Suprapubic skin (tissue), 4 donors: ENCODE measurements at places on chromosomes 1 and 21. TPM values are rescaled to one million over a fixed set of nuclear protein-coding genes. Genes with fewer than 3 reads are reported as not detected.

GRCh38 chr1:156126630-156127534 lies 12.4 kb downstream of the LMNA start:
- peak overlapping the region; percentile 100 for H3K27ac ChIP-seq
- H3K27me3 ChIP-seq = no peaks in the 10 kb centered on the region
- peaks cover 16% of the 10 kb centered on the region for H3K36me3 ChIP-seq

The SYDE2 gene
- total RNA-seq = 11.9 TPM

DNA sequence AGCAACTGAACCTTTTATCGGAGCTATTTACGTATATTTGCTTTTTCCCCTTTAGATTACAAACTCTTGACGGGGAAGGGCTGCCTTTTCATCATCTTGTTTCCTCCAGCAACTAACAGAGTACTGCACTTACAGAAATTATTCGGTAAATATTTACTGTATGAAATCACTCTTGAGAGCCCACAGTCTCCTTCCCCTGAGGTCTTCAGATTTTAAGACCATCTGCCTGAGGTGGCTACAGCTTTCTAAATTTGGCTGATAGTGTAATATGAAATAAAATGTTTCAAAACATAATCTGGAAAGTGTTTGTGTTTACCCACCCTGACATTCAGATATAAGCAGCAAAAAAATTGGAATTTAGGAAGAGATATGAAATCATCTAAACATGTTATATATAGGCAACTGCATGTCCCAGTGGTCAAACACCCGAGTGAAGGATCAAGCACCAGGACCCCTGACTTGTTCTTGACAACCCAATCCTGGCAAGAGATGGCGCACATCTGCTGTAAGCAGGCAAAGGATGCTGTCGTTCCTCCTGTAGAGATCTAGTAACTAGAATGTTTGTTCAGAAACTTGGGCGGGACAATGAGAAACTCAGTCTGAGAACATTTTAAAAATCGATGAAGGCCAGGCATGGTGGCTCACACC lies 60.9 kb downstream of the SIPA1L2 start:
- DNase-seq = no peak
- no peak overlapping the region for H3K27ac ChIP-seq
- H3K27me3 ChIP-seq = no peaks in the 10 kb centered on the region
- H3K4me3 ChIP-seq = no peak overlapping the region

- H3K4me3 ChIP-seq = no peak overlapping the region
- H3K36me3 ChIP-seq = no peaks in the 10 kb centered on the region
- no peaks in the 10 kb centered on the region for H3K4me1 ChIP-seq
- no peak for DNase-seq
- H3K27ac ChIP-seq = no peak overlapping the region
Measured at GRCh38 chr1:18091660-18092446, 15.7 kb upstream of the IGSF21 start.

GRCh38 chr1:223176437-223176836 lies 33.4 kb upstream of the TLR5 start:
- no peak for DNase-seq
- H3K27ac ChIP-seq = no peak overlapping the region
- no peaks in the 10 kb centered on the region for H3K27me3 ChIP-seq
- H3K4me3 ChIP-seq = no peak overlapping the region

The GJC2 gene
- total RNA-seq = 2.6 TPM

DNA sequence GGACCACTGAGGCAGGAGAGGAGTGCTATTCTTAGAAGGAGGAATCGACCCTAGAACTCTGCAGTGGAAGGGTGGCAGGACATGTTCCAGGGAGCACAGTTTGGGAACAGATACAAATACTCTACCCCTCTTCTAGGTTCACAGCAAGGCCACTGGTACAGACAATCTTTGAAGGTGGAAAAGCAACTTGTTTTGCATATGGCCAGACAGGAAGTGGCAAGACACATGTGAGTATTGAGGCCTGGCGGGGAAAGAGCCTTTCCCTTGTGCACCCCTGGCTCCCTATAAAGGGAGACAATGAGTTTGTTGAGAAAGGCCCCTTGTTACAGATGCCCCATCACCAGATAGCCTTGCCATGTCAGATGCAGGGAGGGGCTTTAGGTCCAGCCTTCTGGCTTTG lies 17.8 kb downstream of the KIF2C start:
- H3K4me1 ChIP-seq = no peaks in the 10 kb centered on the region
- H3K27me3 ChIP-seq = no peaks in the 10 kb centered on the region
- no peak overlapping the region for H3K4me3 ChIP-seq
- no peaks in the 10 kb centered on the region for H3K36me3 ChIP-seq
- H3K27ac ChIP-seq = no peak overlapping the region

GRCh38 chr1:157371221-157371620 lies 181.1 kb downstream of the FCRL5 start:
- no peaks in the 10 kb centered on the region for H3K36me3 ChIP-seq
- DNase-seq = no peak
- H3K4me1 ChIP-seq = no peaks in the 10 kb centered on the region
- H3K4me3 ChIP-seq = no peak overlapping the region

DNA sequence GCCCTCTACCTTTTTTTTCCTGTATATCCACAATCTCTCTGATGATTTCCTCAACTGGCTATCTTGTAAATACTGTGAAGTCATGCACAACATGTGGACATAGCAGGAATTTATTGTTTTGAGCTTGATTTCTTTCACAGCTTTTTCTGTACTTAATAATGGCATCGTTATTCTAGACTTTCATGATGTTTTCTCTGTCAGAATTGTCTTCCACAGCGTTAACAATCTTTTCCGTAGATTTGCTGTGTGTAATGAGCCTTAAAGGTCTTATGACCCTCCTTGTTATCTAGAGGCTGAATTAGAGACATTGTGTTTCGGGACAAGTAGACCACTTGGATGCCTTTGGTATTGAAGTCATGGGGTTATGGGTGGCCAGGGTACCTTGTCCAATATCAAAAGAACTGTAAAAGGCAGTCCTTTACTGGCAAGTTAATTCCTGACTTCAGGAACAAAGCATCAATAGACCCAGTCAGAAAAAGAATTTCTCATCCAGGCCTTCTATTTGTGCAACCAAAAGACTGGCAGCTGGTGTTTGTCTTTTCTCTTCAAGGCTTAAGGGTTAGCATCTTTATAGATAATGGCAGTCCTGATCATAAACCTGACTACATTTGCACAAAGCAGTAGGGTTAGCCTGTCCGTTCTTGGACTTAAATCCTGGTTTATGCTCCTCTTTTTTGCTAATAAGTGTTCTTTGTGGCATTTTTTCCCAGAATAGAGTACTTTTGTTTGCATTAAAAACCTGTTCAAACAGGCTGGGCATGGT lies 30.1 kb upstream of the CHAF1B start:
- H3K4me3 ChIP-seq = no peak overlapping the region
- no peak overlapping the region for H3K27ac ChIP-seq
- H3K4me1 ChIP-seq = no peaks in the 10 kb centered on the region
- no peaks in the 10 kb centered on the region for H3K27me3 ChIP-seq
- peaks cover 72% of the 10 kb centered on the region for H3K36me3 ChIP-seq
- no peak for DNase-seq

DNA sequence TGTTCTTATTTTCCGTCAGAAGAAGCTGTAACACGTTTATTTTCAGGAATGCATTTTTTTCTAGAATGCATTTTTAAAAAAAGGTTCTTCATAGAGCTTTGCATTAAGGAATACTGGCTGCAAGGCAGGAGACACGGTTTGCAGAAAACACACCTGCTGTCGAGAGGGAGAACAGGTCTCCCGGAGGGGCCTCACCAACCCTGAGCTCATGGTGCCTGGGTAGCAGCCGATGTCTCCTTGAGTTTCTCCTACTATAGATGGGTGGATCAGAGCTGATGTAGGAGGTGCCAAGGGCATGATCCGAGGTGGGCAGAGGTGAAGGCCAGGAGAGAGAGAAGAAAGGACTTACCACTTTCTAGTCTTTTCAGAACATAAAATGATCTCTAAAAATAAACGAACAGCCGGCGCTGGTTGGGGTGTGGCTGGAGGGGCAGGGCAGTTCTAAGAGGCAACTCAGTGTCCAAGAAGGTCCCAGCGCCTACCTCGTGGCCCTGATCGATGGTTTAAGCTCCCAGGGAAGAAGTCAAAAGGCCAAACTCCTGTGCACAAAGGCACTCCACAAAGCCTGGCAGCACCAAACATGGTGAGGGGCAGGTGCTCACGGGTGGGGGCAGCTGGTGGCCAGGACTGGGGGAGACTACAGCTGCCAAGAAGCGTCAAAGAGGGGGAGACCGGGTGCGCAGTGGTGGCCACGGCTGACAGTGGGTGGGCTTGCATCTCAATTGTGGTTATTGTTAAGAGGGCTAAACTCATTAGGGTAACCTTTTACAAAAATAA lies 12.2 kb downstream of the MORN1 start:
- no peak overlapping the region for H3K27ac ChIP-seq
- no peaks in the 10 kb centered on the region for H3K36me3 ChIP-seq
- no peaks in the 10 kb centered on the region for H3K27me3 ChIP-seq
- no peak overlapping the region for H3K4me3 ChIP-seq
- peaks cover 13% of the 10 kb centered on the region for H3K4me1 ChIP-seq

- H3K4me1 ChIP-seq = peaks cover 24% of the 10 kb centered on the region
- no peak overlapping the region for H3K4me3 ChIP-seq
- peaks cover 3% of the 10 kb centered on the region for H3K36me3 ChIP-seq
- no peaks in the 10 kb centered on the region for H3K27me3 ChIP-seq
- no peak overlapping the region for H3K27ac ChIP-seq
- no peak for DNase-seq
Measured at GRCh38 chr1:184056921-184057555, 5.5 kb downstream of the TSEN15 start.

The KCNA2 gene
- total RNA-seq = 0.97 TPM

The RSPH1 gene
- 1.6 TPM for total RNA-seq

The TRIM62 gene
- total RNA-seq = 41.4 TPM

The HSD3B1 gene
- 2.9 TPM for total RNA-seq

GRCh38 chr21:17527711-17528110 lies 14.9 kb downstream of the CXADR start:
- H3K27me3 ChIP-seq = no peaks in the 10 kb centered on the region
- H3K4me1 ChIP-seq = peaks cover 26% of the 10 kb centered on the region
- no peak for DNase-seq
- no peak overlapping the region for H3K27ac ChIP-seq
- H3K36me3 ChIP-seq = no peaks in the 10 kb centered on the region
- no peak overlapping the region for H3K4me3 ChIP-seq

GRCh38 chr1:13754510-13755103 lies 54.6 kb downstream of the PRDM2 start:
- H3K4me3 ChIP-seq = no peak overlapping the region
- H3K36me3 ChIP-seq = peaks cover 7% of the 10 kb centered on the region
- peak overlapping the region; percentile 14 for H3K27ac ChIP-seq
- no peak for DNase-seq
- peaks cover 74% of the 10 kb centered on the region for H3K4me1 ChIP-seq

The KLF17 gene
- total RNA-seq = not detected

The RGS8 gene
- not detected for total RNA-seq
